ENCODE measurements at places on chromosomes 13 and 19.

DNA sequence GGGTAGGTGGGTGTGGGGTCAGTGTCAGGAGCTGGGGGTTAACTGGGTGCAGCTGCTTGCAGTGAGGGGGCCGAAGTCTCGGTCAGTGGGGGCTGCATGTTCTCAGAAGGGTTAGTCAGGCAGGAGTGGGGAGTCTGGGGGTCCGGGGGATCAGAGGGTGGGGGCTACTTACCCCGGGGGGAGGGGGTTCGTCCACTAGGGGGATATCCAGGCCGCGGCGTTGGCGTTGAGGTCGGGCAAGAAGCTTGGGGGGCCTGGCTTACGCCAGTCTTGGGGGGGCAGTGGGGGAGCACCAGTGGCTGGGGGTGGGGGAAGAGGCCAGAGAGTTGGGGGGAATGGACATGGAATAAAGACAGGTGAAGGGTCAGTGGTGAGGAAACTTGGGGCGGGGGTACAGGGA is 9.1 kb downstream of the KCNC3 start:
- no peak for DNase-seq

- peak; percentile 41 for DNase-seq
Measured at GRCh38 chr19:21202865-21203494, 61.1 kb downstream of the ZNF431 start.

DNA sequence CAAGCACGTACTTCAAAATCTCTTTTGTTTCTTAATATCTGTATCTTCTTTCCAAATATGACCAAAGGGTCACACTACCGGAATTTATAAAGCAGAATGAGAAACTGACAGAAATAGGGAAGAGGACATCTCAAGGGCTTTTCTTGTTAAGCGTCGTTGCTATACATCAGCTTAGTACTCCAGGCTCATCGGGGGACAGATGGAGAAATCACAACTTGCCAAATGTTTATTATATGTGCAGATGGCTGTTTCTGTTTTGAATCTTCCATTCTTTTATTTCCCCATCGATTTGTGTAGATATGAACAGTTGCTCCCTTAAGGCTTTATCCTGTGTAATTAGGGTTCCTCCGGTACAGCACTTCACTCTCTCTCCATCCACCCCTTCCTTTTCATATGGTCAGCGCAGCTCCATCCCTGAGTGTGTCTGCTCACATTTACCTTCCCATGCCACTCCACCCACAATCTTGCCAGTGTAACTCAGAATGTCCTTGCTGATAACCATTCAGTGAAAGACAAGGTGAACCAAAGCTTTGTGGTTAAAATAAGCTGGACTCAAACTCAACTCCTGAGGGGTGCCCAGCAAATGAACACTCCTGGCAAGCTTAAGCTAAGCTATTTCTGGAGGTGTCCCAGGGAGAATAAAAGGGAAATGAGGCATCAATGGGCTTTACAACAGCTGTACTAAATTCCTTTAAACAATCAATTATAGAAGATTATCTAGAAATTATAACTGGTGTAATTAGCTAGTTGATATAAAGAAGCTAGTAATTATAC is 51.3 kb downstream of the TBC1D4 start:
- DNase-seq, result no peak

DNA sequence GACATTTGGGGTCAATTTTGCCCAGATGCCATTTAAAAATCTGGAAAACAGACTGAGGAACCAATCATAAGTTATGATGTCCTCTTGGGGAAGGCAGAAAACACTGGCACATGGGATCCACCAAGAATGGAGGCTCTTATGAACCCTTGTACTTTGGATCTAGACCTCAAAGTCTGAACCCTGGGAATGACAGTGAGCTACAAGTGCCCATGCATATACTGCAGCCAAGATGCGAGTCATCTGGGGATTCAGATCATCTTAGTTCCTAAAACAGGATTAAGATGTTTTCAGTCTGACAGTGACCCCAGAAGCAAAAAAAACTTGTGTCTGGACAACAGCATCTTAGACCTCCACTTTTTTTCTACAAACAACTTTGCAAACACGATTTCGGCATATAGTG is 100.2 kb upstream of the SIAH3 start:
- peak; percentile 37 for DNase-seq

DNA sequence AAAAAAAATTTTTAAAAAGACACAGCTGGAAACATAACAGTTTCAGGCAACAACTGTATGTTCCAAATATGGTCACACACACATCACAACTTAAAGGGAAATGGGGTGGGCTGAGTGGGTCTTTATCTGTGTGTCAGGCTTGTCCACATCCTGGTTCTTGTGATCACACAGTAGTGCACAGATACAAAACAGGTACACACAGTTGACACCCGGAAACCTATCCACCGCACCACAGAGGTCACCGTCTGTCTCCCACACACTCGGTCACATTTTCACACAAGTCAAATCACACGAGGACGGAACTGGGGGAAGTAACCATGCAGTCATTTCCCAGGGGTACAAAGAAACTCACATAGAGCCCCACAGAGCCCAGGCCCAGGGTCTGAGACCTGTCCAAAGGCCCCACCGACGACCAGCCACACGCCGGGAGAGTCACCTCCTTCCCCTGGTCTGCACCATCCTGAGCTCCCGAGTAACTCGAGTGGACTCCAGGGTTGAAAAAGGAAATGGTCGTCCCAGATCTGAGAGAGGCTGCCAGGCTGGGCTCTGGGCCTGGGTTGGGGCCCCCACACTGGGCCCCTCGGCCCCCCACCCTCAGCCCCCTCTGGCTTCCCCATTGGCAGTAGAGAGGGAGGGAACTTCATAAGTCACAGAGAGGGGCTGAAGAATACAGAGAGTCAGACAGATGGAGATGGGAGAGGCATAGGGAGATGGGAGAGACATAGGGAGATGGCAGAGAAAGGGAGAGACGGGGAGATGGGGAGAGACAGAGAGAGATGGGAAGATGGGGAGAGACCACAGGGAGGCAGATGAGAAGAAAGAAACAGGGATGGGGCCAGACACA is 1.3 kb upstream of the PPAN start:
- no peak for DNase-seq

DNA sequence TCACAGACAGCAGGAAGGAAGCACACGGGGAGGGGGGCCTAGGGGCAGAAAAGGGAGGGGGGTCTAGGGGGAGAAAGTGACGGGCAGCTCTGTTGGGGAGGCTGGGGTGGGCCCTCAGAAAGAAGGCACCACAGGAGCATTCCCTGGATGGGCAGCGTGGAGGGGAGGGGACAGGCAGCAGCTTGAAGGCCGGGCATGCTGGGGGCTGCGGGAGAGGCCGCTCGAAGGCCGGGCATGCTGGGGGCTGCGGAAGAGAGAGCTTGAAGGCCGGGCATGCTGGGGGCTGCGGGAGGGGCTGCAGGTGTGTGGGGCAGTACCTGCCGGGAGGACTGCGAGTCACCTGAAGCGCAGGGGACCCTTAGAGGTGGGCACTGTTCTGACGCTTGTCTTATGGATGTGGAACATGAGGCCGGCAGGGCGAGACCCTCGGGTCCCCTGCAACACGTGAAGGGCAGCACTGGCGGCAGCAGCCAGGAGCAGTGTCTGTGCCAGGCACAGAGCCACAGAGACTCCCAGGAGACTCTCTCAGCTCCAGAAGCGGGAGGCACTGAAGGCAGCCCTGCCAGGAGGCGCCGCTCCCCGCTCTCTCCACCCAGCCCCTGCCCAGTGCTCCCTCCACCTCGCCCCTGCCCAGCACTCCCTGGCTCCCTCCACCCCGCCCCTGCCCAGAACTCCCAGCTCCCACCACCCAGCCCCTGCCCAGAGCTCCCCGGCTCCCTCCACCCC is 13.3 kb downstream of the ZNF787 start:
- no peak for DNase-seq

DNA sequence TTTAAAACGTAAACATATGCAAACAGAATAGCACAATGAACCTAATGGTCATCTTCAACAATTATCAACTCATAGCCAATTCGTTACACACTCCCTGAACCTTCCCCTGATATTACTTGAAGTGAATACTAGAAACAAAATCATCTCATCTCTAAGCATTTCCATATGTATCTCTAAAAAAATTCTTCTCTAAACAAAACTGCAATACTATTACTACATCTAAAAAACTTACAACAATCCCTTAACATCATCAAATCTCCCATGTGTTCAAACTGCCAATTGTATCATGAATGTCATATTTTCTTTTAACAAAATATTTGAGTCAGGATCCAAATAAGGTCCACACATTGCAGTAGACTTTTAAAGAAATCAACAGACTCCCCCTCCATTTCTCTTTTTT is 61.4 kb downstream of the FRY start:
- DNase-seq, result no peak

GRCh38 chr19:55674841-55675660 is at the start of gene EPN1:
Gene EPN1, plus strand, starts transcription at chr19:55675226. Its CDS starts 3,402 bp downstream, at chr19:55678628.
- DNase-seq, result peak; percentile 96

DNA sequence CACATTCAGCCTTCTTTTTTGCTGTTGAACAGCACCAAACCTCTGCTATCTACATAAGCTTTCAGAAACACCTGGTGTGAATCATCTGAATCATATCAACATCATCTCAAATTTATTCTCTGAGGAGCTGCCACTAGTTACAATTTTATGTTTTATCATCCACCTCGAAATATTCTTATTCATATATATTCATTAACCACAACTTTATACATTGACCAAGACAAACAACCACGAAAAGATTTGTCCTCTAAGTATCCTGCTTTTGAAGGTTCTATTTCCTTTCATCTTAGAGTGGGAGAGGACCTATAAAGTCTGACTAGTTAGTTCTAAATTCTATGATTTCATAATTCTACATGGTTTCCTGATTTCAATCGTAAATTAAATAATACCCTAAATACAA is 18.9 kb downstream of the ESD start:
- peak; percentile 19 for DNase-seq

DNA sequence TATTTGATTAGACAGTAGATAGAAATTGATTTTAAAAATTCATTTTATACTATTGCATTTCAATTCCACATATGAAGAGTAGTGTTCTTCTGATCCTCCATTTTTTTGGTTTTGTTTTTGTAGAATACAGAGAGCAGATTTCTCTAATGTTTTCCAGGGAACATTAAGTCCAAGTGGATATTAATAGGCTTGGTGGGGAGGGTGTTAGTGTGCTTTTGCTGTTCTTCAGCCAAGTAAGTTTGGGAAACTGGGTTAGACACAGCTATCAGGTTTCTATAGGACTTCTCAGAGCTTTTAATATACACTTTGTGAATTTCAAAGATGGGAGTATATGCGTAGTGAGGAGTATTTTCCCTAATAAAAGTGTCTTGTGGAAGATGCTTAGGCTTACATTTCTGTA is 21.8 kb downstream of the NAA16 start:
- no peak for DNase-seq

GRCh38 chr19:7104747-7105447 is 35.4 kb downstream of the ZNF557 start:
- DNase-seq, result no peak

DNA sequence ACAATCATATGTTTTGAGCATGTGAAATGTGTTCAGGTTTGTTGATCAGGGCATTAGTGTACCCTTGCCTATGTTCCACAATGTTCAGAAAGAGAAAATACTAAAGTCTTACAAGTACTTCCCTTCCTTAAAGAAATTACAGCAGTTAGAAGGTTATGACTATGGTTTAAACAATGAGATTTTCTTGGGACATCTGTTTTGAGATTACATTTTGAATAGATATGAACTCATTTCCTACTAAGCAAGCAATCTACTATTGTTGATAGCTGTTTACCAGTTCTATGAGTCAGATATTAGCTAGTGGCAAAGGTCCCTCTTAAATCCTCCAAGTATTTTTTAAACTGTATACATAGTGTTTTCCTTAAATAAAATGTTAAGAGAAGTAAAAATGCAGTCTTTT is 241.3 kb downstream of the DACH1 start:
- DNase-seq, result no peak

- DNase-seq, result no peak
Measured at GRCh38 chr19:29598496-29598895, 7.6 kb upstream of the POP4 start.

GRCh38 chr13:54165581-54166215 is 1137.1 kb downstream of the OLFM4 start:
- DNase-seq, result no peak

DNA sequence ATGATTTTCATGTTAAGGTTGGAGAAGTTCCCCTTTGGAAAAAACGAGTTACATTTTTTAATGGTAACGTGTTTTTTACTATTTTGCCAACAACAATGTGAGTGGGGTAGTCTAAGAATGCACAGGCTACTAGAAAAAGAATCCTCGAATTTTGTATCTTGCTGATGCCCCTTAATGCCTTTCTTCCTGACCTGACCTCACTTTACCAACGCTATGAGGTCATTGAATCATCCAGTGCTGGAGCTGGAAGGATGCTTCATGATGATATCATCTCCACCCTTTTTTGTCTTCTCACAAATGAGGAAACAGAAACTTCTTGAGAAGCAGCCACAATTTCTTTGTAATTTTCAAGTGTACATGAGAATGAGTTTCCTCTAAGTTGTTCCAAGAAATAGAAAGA is 8.2 kb upstream of the UBL3 start:
- DNase-seq, result peak; percentile 80

DNA sequence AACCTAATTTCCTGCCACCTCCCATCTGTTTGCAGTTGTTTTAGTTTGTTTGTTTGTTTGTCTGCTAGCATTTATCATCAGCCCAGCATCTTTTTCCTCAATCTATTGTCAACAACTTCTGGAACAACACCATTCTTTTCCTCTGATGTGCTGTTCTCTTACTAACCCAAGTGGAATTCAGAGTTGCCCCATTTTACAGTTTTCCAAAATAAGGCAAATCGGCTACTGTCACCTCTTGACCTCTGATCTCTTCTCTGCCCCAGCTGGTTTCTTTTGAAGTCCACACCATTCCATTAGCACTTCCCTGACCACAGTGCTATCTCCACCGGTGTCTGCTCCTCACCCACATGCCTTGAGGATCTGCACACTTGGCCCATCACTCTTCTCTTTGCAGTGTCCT is 102.4 kb downstream of the EFNB2 start:
- DNase-seq, result peak; percentile 25

- DNase-seq, result no peak
Measured at GRCh38 chr19:29528946-29529645, 3.3 kb downstream of the VSTM2B start.

DNA sequence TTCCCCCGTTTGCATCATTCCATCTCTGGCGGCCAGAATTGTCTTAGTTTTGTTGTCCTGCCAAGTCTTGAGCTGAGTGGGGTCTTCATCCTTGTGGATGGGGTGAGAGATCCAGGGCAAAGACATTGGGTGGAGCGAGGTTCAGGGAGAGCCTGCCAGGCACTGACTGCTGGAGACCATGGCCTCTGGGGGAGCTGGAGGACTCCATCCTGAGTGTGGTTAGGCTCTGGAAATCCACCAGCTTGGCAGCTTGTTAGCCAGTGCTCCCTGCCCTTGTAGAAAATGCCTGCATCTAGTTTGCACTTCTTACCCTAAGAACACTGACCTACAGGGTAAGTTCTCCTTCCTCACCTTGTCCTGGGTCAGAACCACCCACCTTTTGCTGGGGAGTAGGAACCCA is 97.2 kb upstream of the ZNF536 start:
- DNase-seq, result no peak
